ENCODE measurements at places on chromosomes 13 and 19. TPM values are rescaled to one million over a fixed set of nuclear protein-coding genes. Genes with fewer than 3 reads are reported as not detected.
A peak's percentile ranks its signal among the peaks of the same experiment; 100 is the strongest.

Gene POLR1G
- total RNA-seq: 5.1 TPM

DNA sequence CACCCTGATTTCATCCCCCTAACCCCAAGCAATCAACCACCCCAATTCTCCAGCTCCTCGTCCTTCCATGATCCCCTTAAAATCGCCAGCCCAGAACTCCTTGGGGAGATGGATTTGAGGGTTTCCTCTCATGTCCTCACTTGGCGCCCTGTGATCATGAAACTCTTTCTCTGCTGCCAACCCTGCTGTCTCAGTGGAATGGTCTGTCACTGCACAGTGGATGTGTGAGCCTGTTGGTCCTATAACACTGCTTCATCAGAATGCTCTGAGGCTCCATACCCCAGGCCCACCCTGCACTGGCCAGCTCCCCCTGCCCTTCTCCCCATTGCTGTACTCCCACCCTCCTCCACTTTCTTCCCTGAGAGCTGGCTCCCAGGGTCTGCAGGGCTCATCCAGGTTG lies 12.6 kb upstream of the ZNF792 start:
- DNase-seq: no peak

Gene IFNL4
- not detected for total RNA-seq

DNA sequence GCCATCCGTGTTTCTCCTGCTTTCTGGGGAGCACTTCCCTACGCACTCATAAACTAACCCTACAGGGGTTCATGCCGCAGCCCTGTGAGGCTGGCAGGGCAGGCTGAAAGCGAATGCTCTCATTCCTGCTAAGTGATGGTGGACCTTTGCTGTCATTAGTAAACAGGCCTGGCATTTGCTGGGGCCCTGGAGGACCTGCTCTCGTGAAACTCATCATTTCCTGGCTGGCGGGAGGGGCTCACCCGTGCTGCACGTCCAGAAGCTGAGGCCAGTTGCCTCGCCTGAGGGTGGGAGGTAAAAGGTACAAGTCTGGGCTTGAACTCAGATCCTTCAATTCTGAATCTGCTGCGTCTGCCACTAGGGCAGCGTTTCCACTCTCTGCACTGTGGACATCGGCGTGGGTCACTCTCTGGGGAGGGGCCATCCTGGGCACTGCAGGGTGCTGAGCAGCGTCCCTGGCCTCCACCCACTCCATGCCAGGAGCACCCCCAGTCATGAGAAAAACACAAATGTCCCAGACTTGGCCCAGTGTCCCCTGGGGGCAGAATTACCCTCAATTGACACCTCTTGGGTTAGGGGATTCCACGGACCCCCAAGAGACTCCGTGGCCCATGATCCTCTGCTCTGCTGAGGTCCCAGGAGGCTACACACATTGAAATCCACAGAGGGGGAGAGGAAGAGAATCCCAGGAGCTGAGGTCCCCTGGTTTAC lies 7.0 kb downstream of the MOB3A start:
- DNase-seq: no peak

DNA sequence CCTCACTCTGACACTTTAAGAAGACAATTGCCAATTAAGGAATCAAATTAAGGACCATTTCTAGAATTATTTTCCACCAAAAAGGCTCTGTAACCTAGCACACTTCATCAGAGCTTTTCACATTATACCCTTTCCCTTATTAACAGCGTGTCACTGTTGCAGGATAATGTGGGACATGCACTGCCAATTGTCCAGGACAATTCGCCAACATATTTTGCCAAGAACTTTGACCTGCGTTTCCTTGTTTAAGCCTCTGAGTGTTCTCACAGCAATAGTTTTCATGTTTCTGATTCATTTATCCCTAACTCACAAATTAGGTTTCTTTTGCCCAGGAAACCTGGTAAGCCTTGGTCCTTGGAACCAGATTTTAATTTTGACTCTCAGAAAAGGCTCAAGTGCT lies 13.3 kb downstream of the COL4A1 start:
- no peak for DNase-seq

- DNase-seq: no peak
These were observed at the start of gene PTPRH for GRCh38 chr19:55208880-55209692. Gene PTPRH (minus strand): TSS chr19:55209501. CDS start chr19:55209433, 68 bp downstream.

Gene SOHLH2
- 2.4 TPM for total RNA-seq

DNA sequence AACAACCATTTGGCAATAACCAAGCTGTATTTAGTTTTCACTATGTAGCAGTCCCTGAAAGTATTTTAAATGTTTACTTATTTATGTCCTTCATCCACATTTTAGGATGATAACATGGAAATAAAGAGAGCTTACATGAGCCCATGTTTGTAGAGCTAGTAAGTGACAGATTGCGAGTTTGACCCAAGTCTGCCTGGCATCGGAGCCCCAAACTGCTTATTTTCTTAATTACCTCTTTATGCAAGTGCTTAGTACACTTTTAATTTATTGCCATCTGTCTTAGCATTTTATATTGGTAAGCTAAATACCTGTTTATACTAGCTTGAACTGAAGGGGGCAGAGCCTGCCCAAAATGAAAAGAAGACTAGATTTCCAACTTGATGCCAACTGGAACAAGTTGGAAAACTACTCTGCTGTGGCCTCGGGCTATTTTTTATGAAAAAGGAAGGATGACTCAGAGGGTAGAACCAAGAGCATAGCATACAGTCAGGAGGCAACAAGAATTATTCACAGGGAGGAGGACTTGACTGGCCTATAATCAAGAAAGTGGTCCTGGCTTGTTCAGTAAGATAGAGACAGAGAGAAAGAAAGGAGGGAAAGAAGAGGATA lies 150.2 kb downstream of the NDFIP2 start:
- peak; percentile 5 for DNase-seq

- no peak for DNase-seq
These were observed 14.3 kb upstream of the QTRT1 start for GRCh38 chr19:10686661-10687517.

Gene ANKRD10
- 381 TPM for total RNA-seq

GRCh38 chr19:51060336-51060735 lies 4.6 kb downstream of the KLK13 start:
- DNase-seq: no peak

Gene NCR1
- not detected for total RNA-seq
